Globus pallidus (tissue), 1 donor: ENCODE measurements at places on chromosomes 5 and 9.

DNA sequence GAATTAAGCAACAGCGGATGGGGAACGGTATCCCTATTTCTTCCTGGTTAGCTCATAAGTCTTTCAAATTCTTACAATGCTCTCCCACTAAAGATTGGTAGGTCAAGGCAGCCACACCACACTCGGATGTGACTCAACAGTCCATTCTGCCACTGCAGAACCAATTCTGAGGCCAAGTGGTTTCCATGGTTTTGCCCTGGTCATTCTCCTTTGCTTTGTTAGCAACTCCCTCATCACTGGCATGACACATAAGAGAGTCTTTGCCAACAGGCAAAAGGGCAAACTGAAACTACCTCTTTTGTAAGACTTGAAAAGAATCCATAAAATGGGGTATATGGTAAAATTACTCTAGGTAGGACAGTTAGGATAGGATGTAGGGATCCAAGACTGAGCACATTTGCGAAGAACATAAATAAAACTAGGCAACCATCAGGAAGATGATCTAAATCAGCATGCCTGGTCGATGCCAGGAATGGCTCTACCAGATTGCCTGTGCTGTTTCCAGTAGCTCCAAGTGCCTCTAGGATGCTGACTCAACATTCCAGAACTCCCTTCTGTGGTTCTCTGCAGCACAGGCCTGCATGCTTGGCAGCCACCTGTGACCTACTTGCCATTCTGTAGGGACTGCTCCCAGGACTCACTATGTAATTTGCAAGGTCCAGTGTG lies 105.4 kb downstream of the DCP2 start:
- no peak for DNase-seq

- DNase-seq: peak; percentile 72
These were observed 991.5 kb upstream of the TYRP1 start for GRCh38 chr9:11701706-11702105.

DNA sequence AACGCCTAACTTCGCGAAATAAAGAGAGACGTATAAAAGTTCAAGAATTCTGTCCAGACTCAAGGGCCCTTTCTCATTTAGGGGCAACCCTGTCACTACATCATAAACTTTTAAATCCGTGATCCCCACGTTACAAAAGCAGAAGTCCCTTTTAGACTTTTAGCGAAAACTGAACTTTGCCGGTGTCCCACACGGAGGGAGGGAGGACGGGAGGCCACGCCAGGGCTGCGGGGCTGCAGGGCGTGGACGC lies 515 bp upstream of the F2R start:
- DNase-seq: no peak

GRCh38 chr5:53425687-53426511 lies 54.5 kb upstream of the FST start:
- DNase-seq: peak; percentile 17

DNA sequence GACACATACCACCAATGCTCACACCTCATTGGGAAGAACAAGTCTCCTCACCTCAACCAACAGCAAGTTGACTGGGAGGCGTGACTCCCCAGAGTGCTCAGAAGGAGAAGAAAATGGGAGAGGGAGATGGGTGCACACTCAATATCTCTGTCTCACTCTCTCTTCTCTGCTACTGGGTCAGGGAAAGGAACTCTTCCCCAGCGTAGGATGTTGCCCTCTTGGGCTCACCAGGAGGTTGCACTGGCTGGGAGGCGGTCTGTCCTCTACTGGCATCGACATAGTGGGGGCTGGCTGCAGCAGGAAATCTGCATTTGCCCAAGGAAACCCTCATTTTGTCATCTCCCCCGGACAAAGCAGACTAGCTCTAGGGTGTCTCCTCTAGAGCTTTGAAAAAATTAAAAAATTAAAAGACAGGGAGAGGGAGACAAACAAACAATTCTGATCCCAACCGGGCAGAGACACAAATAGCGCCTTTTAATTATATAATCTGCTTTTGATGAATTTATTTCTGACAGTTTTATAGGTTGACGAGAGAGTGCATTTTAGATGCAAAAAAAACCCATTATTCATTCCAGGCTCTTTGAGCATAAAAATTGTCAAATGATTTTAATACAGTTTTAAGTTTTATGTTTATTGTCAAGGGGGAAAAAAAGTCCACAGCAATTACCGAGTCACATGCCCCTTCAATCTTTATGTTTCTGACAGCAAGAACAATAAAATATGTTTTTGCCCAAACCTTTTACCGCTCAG lies 179.3 kb upstream of the MVB12B start:
- no peak for DNase-seq

DNA sequence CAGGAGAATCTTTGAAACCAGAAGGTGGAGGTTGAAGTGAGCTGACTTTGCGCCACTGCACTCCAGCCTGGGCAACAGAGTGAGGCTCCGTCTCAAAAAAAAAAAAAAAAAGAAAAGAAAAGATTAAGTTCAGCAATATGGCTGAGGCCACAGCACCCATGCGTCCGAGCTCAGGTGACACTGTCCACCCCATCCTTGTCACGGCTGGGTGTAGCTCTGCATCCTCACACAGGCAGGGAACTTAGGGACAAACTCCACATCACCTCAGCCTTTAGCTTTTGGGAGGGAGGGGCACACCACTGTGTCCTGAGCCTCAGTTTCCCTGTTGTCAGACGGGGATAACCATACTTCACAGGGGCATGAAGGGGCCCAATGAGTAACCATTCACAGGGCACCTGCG lies 15.5 kb downstream of the FGD3 start:
- DNase-seq: no peak

- DNase-seq: no peak
These were observed 2.4 kb upstream of the SNX2 start for GRCh38 chr5:122772446-122772845.

DNA sequence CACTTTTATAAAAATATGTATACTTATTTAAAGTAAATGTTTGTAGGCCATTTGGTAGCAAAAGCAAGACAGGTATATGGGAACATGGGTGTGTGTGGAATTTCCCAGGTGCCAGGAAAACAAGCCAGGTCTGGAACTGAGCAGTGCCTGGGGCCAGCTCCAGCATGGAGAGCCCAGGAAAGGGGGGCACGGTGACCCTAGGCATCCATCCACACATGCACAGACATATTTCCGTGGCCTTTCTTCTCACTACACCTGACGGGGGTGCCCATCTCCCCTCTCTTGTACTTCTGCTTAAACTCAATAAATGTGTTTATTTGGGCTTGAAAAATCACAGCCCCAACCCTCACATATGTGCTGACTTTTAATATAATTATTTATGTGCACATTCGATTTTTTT lies 31.2 kb upstream of the CXCL14 start:
- no peak for DNase-seq

DNA sequence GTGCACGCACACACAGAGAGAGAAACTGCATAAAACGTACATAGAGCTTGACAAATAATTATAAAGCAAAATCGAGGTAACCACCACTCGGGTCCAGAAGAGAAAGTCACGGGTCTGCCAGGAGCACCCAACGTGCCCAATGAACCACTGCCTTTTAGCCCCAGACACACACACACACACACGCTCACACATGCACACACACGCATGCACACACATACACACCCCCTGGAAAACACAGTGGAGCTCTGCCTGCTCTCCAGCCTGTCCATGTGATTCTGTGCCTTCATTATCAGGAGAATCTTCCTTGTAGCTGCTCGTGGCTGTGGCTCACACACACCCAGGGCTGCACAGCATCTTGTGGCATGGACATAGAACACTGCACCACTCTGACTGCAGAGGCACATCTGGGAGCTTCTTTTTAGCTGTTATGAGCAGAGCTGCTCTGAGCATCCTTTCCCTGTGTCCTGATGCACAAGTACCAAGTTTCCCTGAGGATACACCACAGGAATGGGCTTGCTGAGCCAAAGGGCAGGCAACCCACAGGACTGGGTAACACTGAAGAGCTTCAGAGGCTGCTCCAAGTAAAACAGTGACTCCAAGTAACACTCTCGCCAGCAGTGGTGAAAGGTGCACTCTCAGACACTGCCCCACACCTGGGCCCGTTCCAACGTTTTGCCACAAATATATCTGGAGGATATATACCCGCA lies 58.9 kb downstream of the CAMSAP1 start:
- DNase-seq: no peak

GRCh38 chr5:131279204-131279603 lies 15.4 kb downstream of the CDC42SE2 start:
- no peak for DNase-seq
